Left renal pelvis (tissue), 4 donors: ENCODE measurements at places on chromosomes 12 and 14.

GRCh38 chr12:49804821-49805220, 23.4 kb downstream of the NCKAP5L start:
- no peak for DNase-seq

GRCh38 chr12:3085341-3086139, 8.4 kb downstream of the TSPAN9 start:
- DNase-seq: no peak

- DNase-seq: no peak
Observed at GRCh38 chr12:47244835-47245234, 165.1 kb upstream of the AMIGO2 start.

DNA sequence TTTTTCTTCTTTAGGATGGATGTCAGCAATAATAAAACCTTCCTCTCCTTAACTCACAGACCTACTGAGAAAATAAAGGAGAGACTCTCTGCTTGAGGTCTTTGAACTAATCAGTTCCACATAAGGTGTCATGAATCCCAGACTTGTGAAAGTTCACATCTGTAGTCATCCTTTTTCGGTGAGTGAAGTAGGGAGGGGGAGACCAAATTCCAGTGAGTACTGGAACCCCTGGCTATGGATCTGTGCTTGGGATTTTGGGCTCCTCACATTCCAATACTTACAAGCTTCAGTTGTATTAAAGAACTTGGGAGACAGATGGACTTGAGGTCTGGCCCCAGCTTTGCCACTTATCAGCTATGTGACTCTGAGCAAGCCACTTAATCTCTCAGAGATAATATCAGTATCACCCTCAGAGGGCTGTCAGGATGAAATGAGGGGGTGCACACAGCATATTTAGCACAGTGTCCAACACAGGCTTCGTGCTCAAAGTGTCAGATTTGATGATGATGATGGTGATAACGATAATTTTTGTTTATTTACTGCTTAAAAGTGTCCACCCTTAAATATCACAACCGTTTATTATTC, 34.8 kb upstream of the APPL2 start:
- no peak for DNase-seq

DNA sequence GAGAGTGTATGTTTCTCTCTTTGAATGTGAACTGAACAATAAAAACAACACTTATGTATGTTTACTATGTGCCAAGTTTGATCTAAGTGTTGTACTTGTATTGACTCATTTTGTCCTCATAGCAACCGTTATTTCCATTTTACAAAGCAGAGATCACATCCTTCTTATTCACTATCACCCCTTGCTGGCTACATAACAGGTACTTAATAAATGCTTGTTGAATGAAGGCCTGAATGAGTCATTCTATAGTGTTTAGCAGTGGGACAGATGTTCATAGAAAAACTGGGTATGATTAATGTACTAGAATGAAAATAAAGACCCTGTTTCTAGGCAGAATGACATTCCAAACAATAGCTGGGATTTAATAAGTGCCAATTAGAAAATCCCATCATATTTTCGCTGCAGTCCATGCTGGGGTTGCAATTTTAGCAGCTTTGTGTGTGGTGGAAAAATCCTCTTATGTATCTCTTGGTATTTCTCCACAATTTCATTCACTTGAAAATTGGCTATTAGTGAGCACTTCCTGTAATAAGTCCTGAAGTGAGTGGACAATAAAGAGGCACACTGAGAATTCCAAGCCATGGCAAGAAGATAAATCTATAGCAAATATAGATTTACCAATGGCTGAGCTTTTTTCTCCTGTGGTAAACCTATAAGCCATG, 86.0 kb downstream of the FAR2 start:
- DNase-seq: no peak

DNA sequence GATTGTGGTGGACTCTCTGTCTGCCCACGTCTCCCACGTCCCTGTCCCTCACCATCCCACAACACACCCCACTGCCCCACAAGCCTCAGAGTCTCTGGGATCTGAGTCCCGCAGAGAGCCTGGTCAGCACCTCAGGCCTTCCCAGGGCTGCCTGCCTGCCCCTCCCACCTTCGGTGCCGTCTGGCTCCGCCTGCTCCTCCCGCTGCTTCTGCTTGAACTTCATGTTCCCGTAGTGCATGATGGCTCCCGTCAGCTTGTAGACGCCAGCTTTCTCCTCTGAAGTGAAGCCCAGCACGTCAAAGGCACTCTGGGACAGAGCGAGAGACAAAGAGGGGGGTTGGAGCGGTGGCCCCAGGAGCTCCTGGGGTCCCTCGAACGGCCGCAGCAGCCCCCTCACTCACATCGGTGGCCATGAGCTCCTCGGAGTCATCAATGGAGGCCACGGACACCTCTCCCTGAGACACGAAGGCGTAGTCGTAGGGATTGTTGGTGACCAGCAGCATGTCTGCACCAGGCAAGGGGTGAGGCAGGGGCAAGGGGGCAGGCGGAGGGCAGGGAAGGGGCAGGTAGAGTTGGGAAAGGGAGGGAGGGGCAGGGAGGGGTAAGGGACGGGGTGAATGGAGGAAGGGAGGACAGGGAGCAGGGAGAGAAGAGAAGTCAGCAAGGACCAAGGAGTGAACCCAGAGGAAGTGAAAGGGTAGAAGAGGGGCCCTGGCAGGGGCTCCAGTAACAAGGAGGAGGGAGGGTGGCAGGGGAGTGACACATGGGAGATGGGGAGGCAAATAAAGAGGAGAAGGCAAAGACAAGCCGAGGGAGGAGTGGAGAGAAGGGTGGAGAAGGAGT, 5.6 kb downstream of the MYH6 start:
- no peak for DNase-seq

GRCh38 chr12:4819654-4820053, 90.1 kb upstream of the KCNA1 start:
- DNase-seq: no peak

- peak; percentile 91 for DNase-seq
Observed at GRCh38 chr12:121888478-121889273, at the start of gene PSMD9. TSS of gene PSMD9 (plus strand) at chr12:121888790. CDS start at chr12:121888857, 67 bp downstream.

DNA sequence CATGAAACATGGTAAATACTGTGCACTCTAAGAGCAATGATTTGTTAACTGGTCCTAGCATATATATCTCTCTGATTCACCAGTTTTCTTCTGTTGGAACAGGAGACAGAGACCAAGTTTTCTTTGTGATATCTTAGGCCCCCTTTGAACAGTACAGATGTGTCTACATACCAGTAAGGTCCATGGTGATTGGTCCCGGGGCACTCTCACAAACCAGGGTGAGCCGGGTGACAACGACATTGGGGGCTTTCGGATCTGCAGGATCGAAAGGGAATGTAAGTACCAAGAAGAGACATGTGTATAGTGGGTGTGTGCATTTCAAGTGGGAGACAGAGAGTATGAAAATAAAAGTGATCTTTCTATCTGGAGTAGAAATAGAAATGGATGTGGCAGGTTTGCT, 11.3 kb upstream of the ERP27 start:
- no peak for DNase-seq

DNA sequence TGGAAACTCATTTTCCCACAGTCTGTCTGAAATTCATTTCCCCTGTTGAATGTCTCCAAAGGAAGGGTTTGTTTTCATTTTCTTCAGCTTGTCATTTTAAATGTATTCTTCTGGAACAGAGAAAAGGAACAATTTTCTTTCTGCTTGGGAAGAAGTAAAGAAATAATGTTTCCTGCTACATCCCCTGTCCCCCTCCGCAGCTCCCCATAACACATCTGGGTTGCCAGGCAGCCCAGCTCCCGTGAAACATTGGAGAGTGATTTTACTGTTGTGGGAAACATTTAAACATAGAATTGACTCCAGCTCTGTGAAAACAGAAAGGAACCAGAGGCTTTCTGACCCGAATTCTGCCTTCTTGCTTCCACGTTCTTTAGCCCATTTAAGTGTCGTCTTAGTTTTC, 159.5 kb downstream of the TMEM132C start:
- no peak for DNase-seq

GRCh38 chr14:69695322-69696203, 71.4 kb upstream of the SRSF5 start:
- DNase-seq: no peak

- no peak for DNase-seq
Observed at GRCh38 chr12:130127532-130127911, 34.7 kb upstream of the FZD10 start.

DNA sequence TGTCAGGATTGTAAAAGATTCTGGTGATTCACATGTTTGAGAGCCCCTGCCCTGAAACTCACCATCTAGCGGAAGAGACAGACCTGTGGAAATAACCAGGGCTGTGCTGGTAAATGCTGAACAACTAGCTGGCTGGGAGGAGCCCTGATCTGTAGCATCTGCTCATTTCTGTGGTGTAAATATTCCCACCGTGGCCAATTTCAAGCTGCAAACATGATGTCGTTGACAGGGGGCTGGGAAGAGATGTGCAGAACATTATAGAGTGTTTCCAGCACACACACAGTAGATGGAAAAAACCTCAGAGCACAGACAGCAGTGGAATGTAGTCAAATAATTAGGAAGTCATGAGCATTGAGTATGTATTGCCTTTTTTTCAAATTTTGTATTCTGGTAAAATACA, 138.2 kb downstream of the PHETA1 start:
- no peak for DNase-seq

DNA sequence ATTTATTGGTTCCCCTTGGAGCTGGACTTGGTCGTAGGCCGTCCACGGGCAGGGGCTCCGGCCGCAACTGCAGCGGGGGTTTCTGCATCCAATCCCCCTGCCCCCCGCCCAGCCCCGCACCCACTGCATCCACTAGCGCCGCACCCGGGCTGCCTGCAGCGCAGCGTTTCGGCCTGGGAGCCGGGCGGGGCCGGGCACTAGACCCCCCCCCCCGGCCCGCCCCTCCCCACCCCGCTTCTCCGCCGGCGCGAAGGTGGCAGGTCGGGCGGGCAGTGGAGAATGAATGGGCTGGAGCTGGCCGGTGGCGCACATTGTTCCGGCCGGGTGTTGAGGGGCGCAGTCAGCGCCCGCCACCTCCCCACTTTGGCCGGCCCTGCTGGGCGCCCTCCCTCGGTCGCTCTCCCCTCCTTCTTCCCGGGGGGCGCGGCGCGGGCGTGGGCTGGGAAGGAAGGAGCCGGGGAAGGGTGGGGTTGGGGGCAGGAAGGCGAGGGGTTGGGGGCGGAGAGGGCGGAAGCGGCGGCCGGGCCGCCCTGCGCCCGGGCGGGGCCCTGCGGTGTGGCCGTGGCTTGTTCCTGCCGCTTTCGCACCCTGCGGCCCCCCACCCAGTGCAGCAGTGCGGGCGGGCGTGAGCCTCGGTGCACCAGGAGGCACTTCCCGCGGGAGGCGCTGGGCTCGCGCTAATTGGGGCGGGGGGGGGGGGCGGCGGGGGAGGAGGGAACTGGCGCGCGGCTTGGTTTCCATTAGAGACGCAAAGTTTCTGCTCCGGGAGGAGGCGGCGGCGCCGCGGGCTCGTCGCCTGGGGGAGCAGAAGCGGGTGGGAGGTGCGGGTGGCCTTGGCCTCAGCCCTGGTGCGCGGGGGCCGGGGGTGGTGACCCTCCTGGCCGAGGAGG, 841 bp downstream of the CALM1 start:
- no peak for DNase-seq

DNA sequence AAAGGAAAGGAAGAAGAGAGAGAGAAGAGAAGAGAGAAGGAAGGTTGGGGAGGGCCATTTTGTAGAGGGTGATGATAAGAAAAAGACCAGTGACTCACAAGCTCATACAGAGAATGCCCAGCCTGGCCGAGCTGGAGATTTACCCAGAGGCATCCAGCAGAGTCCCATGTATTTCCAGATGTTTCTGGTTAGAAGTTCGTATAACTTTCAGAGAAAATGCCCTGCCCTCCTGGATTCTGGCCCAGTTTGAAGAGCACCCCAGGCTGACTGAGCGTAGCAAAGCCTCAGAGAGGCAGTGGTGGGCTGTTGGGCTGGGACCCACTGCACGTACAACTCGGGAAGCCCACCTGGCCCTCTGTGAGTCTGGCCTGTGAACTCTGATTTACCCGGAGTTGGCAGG, 221.8 kb downstream of the SLC41A2 start:
- no peak for DNase-seq
